Testis (tissue), 5 donors: ENCODE measurements at places on chromosomes 2 and 18. TPM values are rescaled to one million over a fixed set of nuclear protein-coding genes. Genes with fewer than 3 reads are reported as not detected.

The ZBTB7C gene
- polyA plus RNA-seq, result 14.1 TPM

The RAX gene
- not detected for polyA plus RNA-seq

The IL36RN gene
- polyA plus RNA-seq, result not detected

DNA sequence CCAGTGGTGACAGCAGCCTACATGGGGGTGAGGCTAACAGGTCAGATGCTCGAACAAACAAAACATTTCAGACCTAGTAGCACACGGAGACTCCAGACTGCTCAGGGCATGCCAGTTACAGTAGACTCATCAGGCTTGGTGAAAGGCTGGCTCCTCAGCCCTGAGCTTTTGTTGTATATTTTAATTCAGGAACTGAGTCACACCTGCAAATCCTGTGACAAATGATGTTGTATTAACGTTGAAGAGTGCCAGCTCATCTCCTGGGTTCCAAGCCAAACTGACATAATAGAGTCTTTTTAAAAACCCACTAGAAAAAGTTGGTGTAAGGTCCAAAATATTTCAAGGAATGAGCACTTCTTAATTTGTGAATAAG is 65.3 kb downstream of the C1D start:
- no peak for DNase-seq

GRCh38 chr2:37324786-37325624 is at the start of gene PRKD3:
Gene PRKD3 (minus strand): TSS chr2:37324833. CDS start chr2:37316524, 8,309 bp downstream.
- peak; percentile 80 for DNase-seq

DNA sequence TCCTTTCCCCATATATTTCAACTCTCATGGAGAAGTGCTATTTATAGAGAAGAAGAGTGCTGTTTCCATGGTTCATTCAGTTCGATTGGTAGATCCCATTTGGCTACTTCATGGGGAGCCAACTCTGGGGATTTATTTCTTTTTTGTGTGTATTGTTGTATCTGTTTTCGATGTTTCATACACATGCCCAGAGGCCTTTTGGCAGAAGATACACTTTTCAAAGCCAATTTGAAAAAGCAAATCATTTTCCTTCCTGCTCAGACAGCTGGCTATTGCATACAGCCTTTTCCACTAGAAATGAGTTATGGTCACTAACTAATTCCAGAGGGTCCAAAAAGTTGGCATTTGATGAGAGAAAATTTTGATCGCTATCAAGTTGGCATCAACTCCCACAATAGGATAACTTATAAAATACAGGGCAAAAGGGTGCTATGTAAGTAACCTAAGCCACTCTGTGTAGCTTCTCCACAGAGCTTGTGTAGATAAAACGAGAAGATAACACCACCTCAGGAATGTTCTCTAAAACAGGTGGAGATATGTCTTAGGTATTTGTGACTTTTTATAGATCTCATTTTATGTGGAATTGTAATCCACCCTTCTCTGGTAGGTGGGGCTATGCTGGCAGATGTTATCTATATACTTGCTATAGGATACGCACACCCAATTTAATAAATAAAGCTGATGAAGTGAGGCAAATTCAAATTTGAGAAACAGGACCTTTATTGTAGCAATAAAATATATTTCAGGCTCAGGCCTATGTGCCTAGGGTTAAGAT is 798.5 kb downstream of the SATB2 start:
- DNase-seq, result no peak

DNA sequence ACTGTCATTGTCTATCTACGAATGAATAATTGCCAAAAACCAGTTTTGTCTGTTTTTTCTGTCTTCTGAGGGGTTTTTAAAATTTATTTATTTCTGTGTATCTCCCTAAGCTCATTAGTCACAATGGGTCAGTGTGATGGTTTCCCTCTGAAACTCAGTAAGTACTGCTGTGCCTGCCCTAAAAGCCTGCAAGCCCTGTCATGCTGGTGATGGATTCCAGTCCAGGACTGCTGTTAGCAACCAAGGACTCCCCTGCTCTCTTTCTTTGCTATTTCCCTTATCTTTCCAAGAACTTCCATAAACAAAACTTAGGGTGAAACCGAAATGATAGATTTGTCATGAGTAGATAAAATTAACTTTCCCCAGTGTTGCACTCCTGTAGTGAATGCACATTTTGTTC is 11.8 kb upstream of the DSG2 start:
- DNase-seq, result no peak

- no peak for DNase-seq
Observed at GRCh38 chr2:219944866-219945265, 317.4 kb downstream of the SLC4A3 start.

GRCh38 chr2:21001225-21001946 is 42.5 kb downstream of the APOB start:
- DNase-seq, result no peak

DNA sequence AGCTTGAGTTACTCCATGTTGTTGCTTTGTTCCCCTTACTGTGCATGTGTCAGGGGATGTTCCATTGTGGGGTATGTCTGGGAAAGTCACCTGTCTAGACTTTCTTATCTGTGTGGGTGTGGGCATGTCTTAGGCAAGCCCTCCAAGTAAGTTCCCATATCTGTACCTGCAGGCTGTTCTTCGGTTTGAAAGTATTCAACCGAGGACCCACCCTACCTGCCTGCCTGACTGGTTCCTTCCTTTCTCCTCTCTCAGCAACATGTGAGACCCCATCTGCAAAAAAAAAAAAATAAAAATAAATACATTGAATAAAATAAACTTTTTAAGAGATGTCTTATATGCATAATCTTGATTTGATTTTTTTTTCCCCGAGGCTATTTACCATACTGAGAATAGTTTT is 622.7 kb downstream of the TDRD15 start:
- no peak for DNase-seq

DNA sequence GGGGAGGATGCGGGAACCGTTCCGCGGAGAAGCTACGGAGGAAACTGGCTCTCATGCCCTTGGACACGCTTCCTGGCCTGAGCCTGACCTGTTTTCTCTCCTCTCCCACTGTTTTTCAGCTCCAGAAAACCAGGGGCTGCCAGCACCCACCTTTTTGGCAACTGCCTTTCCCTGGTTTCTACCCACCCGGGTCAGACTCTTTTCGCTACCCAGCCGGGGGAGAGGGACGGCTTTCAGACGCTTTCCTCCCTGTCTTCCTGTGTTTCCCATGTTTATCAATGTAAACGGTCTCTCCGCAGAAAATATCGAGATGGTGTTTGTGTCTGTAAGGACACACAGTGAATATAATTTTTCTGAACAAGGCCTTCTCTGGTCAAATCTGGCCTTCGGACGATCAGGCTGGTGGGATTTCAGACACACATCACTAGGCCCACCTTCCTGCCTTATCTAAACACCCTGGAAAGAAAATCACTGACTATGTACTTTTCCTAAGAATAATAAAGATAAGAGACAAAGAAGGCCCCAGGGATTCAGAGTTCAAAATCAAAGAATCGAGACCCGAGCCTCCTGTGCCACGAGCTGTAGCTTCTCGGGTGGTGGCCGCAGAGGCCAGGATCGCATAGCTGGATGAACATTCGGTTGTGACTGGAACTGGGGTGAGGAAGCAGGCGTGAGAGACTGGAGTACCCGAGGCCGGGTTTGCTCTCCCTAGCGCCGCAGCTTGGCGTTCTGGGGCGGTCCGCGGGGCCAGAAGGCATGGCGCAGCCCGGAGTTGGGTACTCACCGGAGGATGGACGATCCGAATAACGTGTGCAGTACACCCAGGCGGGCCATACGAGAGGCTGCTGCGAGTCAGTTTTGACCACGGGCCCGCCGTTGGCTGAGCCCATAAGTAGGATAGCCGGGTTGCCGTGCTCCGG is 1.7 kb downstream of the EN1 start:
- no peak for DNase-seq

- DNase-seq, result no peak
Observed at GRCh38 chr2:7971248-7971647, 710.6 kb upstream of the ID2 start.

DNA sequence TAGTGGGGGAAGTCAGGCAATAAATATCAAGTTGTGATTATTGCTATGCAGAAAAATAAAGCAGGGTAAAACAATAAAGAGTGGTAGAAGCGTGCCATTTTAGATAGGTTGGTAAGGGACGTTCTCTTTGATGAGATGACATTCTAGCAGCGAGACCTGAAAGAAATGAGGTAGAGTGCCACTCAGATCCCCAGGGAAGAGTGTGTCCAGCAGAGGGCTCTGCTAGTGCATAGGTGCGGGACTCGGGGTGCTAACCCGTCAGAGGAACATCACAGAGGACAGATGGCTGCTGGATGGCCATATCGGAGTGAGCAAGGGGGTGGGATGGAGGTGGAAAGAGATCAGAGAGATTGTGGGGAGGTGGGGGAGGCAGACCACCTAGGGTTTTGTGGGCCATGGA is 16.3 kb upstream of the GTF2A1L start:
- DNase-seq, result peak; percentile 62

DNA sequence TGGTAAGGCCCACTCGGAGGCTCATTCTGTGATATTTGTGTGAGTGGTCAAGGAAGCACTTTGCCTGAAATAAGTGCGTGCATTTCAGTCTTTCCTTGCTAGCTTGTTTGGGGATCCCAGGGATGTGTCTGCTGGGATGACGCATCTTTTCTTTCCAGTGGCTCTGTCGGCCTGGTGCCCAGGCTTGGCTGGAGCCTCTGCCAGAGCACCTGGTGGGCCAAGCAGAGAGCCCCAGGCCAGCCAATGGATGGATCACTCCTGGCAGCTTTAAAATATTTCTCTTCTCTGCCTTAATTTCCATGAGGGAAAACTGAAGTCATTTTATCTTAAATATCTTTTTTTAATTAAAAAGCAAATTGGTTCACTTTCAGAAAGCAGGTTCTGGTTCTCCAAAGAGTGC is 501.8 kb upstream of the HS6ST1 start:
- DNase-seq, result no peak

DNA sequence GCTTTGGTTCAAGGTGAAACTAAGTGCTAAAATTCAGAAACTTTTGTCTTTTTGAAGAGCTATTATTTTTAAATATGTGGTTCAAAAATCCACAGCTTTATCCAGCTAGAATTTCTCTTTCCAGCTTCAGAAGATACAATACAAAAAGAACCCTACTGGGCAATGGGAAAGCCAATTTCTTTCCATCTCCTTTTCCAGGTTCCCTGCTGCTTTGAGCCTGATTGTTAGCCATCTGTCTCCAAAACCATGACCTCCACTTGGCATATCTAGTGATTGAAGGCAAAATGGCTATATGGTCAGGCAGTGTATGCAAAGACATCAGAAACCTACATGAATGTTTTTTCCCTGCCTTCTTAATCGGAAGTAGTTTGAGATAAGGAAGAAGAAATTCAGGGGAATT is 134.1 kb downstream of the KCNH7 start:
- DNase-seq, result no peak

GRCh38 chr2:16319551-16320121 is 346.0 kb downstream of the CYRIA start:
- no peak for DNase-seq
